Left hindlimb (tissue), 1 donor: ENCODE measurements at places on chromosomes 3 and 15.

GRCh38 chr3:43769097-43769884, 78.6 kb downstream of the ABHD5 start:
- peak; percentile 95 for DNase-seq

GRCh38 chr3:52112056-52112455, 42.2 kb downstream of the POC1A start:
- no peak for DNase-seq

- DNase-seq = no peak
These were observed 56.1 kb upstream of the PIAS1 start for GRCh38 chr15:67997996-67998395.

- peak; percentile 31 for DNase-seq
These were observed at the start of gene WDR72 for GRCh38 chr15:53759411-53759931. Gene WDR72 (minus strand): TSS chr15:53759663. CDS start chr15:53733149, 26,514 bp downstream.

DNA sequence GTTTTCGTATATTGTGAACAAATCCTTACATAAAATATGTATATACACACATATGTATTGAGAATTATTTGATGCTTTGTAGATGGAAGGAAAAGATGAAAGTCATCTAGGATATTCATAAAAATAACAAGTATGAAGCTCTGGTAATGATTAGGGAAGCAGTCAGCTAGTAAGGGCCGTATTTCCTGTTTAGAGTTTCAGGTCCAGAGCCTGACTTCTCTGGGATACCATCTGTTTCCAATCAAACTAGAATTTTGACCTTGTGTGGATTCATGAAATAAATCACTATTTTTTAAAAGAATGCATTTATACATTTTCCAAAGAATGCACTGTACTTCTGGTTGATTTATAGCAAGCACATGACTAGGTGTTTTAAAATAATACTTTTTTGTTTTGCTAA, 156.1 kb upstream of the CGNL1 start:
- DNase-seq = no peak

GRCh38 chr3:99803297-99803696, 14.4 kb upstream of the CMSS1 start:
- DNase-seq = no peak

- DNase-seq = no peak
These were observed 17.6 kb downstream of the CTSH start for GRCh38 chr15:78927077-78927790.

GRCh38 chr15:75069301-75069925, 46.0 kb downstream of the PPCDC start:
- no peak for DNase-seq

- DNase-seq = peak; percentile 88
These were observed 2.9 kb upstream of the USP3 start for GRCh38 chr15:63501256-63502089.

DNA sequence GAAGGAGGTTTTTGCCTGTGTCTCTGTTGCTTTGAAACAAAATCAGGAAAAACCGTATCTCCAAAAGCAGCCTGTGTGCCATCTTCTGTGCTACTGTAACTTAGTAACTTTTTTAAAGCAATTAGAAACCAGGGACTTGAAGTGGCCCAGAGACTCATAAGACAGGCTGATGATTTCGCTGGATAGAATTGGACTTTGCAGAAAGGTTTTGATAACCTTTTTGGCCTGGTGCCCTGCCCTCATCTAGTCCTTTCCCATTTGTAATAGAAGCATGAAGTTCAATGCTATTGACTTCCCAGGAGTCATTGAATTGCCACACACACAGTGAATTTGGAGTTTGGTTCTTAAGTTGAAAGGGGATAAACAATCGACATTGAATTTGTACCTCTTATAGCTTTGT, 157.2 kb downstream of the PTPRG start:
- DNase-seq = no peak

DNA sequence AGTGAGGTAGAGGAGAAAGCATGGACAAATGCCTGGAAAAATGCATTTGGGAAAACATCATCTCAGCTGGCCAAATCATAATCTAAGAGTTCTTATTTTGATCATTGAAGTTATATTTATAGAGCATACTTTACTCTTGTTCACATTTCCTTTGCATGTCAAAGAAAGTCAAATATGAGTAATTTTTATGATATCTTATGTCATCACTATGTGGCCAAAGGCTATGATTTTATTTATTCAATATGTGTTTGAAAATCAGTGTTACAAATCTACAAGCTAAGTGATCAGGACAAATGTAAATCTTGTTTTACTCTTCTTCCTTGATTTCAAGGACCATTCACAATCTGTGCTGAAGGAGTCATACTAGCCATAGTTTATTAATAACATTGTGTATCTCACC, 237.2 kb upstream of the DPH6 start:
- DNase-seq = no peak

GRCh38 chr15:87799838-87800237, 456.7 kb downstream of the NTRK3 start:
- DNase-seq = no peak

GRCh38 chr3:32998631-32999451, 47.4 kb downstream of the CCR4 start:
- DNase-seq = no peak

DNA sequence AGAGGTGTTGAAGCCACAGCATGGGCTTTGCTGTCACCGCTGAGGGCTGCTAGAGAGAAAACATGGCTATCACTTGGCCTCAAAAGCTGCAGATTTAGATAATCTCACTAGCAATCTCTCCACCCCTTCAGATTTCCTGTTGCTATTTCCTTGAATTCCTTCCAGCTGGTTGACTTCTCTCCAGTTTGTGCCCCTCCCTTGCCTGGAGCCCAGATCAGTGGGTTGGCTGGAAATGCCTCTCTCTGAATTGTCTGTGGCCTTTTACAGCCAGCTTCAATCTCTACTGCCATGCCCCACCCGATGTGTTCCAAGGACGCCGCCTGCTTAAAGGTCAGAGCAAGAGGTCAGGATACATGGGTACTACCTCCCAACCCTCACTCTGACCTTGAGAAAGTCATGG, 294.1 kb downstream of the NTRK3 start:
- no peak for DNase-seq

DNA sequence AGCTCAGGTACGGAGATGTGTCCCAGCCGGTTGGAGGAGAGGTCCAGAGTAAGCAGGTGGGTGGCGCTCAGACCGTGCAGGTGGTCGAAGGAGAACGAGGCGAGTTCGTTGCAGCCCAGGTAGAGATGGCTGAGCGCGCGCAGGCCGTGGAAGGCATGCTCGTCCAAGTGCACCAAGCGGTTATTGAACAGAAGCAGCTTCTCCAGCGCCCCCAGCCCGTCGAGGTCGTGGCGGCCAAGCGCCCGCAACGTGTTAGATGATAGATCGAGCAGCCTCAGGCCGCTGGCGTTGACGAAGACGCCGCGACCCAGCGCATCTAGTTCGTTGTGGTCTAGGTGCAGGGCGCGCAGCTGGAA, 648 bp downstream of the AMIGO3 start:
- peak; percentile 42 for DNase-seq

DNA sequence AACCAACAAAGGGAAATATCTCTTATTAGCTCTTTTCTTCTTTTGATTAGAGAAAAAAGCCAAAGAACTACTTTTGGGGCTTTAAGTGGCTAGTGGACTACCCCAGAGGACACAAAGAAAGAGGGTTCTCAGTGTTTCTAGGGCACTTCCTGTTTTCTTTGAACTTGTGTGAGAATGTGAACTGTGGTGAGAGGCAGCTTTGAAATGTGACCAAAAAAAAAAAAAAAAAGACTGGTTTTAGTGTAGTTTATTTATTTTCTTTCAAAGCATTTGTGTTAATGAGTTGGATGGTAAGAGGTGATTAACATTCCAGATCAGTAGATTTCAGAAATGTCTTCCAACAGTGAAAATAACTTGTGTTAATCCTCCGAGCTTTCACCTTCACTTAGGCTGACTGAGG, 32.4 kb downstream of the SELENOT start:
- DNase-seq = no peak

DNA sequence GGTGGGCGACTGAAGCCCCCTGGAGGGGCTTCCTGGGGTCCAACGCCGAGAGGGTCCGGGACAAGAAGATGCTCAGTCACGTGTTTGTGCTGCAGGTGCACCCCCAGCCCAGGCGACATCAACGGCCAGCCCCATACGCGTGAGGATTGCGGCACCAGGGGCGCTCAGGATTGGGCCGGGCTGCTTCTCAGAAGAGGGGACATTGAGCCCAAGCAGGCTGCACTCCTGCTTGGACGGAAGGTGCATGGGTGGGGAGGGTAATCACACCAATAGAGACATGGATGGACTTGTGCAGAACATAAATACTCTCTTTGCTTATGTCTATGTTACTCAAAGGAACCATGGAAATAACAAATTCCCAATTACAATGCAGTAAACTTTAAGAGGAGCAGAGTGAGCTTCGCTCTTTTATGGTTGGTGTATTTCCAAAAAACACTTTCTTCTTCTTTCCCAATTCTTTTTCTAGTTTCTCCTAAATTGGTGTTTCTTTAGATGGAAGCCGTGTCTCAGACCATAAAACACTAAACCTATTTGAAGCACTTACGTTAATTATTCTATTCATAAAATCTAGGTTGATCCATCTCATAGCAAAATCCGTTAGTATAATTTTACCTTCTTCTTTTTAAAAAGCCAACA, 182.7 kb downstream of the GOLGA6L6 start:
- no peak for DNase-seq
